ENCODE measurements at places on chromosomes 4 and X. TPM values are rescaled to one million over a fixed set of nuclear protein-coding genes. Genes with fewer than 3 reads are reported as not detected.
A peak's percentile ranks its signal among the peaks of the same experiment; 100 is the strongest.

- peaks cover 6% of the 10 kb centered on the region for H3K27me3 ChIP-seq
- peaks cover 5% of the 10 kb centered on the region for H3K4me1 ChIP-seq
- peak; percentile 64 for DNase-seq
Observed at GRCh38 chr4:38560768-38561558, 103.0 kb upstream of the KLF3 start.

The ETDB gene
- total RNA-seq = not detected

The MAGEE2 gene
- not detected for total RNA-seq

- H3K4me3 ChIP-seq = no peak overlapping the region
- H3K27ac ChIP-seq = peak overlapping the region; percentile 65
- H3K27me3 ChIP-seq = no peaks in the 10 kb centered on the region
- peak; percentile 50 for DNase-seq
- H3K4me1 ChIP-seq = peaks cover 21% of the 10 kb centered on the region
Observed at GRCh38 chrX:70452143-70452733, 7.6 kb downstream of the DLG3 start.

GRCh38 chrX:19334945-19335626, 8.6 kb upstream of the PDHA1 start:
- H3K27me3 ChIP-seq = no peaks in the 10 kb centered on the region
- no peak overlapping the region for H3K27ac ChIP-seq
- H3K36me3 ChIP-seq = no peaks in the 10 kb centered on the region

- H3K4me3 ChIP-seq = no peak overlapping the region
- no peak for DNase-seq
- no peaks in the 10 kb centered on the region for H3K4me1 ChIP-seq
- no peaks in the 10 kb centered on the region for H3K27me3 ChIP-seq
- no peak overlapping the region for H3K27ac ChIP-seq
Observed at GRCh38 chr4:138693526-138693925, 322.1 kb upstream of the NOCT start.

- no peak for DNase-seq
- no peak overlapping the region for H3K4me3 ChIP-seq
- H3K27me3 ChIP-seq = no peaks in the 10 kb centered on the region
- no peaks in the 10 kb centered on the region for H3K36me3 ChIP-seq
- no peak overlapping the region for H3K27ac ChIP-seq
Observed at GRCh38 chr4:183249854-183250253, 70.2 kb downstream of the CLDN22 start.
